ENCODE measurements at places on chromosomes 12 and 14. TPM values are rescaled to one million over a fixed set of nuclear protein-coding genes. Genes with fewer than 3 reads are reported as not detected.

The BEST3 gene
- total RNA-seq, result not detected

- DNase-seq, result no peak
These were observed 50.1 kb upstream of the BCL11B start for GRCh38 chr14:99321955-99322730.

DNA sequence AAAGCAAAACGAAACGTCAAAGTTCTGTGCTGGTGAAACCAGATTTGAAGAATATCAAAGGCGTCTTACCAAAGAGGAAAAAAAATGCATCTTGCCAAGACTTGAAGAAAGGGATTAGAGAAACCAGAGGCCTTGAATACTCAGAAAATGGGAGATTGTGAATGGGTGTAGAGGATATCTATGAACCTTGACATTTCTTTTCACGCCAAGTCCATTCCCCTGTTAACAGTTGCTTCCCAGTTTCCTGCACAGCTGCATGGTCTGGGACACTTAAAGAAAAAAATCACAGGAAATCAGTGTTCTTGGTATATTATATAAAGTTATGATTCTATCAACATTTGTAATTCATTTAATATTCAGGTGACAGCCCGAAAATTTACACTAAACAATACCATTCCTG is 1.4 kb upstream of the GTF2A1 start:
- DNase-seq, result no peak

GRCh38 chr14:98725191-98725590 is 546.8 kb downstream of the BCL11B start:
- DNase-seq, result no peak

The KIF5A gene
- total RNA-seq, result 2.4 TPM

DNA sequence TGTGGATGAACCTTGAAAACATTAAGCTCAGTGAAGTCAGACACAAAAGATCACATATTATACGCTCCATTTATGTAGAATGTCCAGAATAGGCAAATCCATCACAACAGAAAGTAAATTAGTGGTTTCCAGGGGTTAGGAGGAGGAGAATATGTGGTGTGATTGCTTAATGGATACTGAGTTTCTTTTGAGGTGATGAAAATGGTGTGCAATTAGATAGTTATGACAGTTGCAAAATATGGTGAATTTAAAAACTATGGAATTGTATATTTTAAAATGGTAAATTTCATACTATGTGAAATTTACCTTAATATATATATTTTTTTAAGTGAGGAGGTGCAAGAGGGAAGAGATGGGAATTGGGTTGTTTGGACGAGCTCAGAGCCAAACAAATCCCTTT is 46.3 kb upstream of the KICS2 start:
- no peak for DNase-seq

DNA sequence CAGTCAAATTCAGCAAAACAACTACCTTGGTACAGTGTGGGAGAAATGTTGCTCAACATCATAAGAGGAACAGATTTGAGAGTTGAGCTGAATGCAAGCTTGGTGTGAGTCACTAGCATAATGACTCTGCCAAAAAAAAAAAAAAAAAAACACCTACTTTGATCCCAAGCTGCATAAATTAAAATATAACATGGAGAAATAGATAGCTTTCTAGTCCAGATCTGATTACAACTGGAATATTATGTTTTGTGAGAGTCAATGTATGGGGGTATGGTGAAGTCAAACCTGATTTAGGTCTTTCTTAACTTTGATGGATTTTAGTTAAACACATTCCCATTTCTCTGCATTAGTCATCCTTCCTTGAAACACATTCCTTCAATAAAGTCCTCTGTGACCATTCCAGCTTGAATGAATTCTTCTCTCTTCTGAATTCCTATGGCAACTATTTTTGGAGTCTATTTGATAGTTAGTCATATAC is 188.1 kb downstream of the SLC5A8 start:
- DNase-seq, result no peak

DNA sequence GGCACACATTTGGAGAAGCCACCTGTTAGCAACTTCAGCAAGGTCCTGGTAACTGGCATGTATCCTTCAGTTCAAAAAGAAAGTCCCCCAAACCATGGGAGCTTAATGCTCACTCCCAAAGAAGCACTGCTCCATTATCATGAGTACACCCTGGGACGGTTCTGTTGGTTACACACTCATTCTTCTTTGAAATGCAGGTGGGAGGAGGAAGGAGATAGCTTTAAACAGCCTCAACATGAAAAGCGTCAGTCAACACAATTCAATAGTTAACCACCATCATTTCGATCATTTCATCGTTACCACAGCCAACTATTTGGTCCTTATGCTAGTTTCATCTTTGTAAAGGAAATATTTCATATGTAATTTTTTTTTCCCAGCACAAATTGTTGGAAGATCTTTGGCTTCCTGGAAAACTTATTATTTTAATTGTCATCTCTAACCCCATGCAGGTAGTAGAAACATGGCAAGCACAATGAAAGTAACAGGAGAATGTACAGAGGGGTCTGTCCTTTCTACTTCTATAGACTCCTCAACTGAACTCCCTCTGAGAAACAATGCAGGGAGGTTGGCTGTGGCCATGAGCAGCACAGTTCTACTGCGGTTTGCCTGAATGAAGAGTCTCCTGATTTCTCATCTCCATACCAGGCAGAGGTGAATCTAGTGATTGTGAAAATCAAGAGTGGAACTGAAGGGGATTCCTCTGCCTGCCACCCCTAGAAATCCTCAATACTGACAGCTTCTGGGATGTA is 196.4 kb upstream of the FOXN3 start:
- DNase-seq, result no peak

DNA sequence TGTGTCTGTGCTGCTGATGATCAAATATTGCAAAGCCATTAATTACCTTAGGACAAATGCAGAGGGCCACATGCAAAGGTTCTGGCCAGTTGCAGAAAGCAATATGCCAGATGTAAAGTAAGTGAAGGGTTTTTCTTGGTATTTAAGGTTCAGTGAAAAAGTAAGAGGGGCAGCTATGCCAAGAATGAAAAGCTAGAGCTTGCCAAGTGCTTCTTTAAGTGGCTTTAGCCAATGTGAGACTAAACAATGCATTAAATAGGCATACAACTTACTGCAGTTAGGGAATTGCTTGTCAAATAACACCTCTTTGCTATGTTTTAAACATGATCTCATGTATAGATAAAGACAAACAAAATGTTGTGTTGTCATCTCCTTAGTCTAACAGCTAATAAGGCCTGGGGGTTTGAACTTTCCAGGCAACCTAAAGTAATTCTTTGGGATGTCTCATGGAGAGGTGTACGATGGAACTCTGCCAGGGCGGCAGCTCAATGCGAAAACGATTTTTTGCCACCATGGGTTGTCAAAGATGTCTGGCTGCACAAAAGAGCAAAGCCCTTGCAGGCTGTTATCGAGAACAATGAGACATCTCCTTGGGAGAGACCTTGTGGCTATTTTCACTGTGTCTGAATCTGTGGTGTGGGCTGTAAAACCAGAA is 12.0 kb downstream of the IGF1 start:
- DNase-seq, result no peak

The TC2N gene
- 21.5 TPM for total RNA-seq

DNA sequence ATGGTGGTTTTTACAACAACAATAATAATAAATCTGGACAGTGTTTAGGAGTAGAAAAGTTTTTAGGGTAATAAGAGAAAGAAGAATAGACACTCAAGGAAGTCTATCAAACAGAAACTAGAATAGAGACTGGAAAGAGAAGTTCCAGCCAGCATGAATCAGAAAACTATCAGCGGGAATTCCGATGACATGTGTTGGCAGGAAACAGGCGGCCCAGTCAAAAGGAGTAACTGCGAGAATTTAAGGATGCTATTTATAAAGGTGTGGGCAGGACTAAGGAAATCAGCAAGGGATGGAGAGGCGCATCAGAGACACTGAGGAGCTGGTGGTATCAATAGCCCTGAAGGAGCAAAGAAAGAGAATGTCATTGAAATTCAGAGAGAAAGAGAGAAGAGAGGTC is 89.9 kb downstream of the TBX5 start:
- DNase-seq, result no peak
